ENCODE measurements at places on chromosomes 1 and 21.

DNA sequence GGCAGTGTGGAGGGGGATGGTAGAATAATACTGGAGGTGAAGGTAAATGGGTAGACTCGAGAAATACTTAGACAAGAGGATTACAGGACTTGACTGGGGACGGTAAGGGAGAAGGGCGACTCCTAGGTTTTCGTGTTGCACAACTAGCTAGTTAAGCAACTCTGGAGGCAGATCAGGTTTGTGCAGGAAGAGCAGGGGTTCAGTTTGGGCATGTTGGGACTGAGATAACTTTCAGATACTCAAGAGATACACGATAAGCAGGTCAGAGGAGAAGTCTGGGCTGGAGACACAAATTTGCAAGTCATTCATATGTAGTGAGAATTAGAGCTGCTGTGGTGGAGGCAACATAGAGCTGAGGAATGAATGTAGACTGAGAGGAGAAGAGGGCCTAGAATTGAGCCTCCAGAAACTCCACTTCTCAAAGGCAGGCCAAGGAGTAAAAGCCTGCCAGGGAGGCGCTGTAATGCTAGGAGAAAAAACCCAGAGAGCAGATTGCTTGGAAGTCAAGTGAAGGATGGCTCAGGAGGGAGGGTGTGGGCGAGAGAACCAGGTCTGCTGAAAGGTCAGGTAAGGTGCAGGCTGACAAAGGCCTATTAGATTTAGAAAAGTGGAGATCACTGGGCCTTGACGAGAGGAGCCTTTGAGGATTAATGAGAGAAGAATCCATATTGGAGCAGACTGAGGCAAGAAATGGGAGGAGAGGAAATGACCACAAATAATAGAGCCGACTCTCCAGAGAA is 20.8 kb downstream of the MAB21L3 start:
- DNase-seq: no peak

DNA sequence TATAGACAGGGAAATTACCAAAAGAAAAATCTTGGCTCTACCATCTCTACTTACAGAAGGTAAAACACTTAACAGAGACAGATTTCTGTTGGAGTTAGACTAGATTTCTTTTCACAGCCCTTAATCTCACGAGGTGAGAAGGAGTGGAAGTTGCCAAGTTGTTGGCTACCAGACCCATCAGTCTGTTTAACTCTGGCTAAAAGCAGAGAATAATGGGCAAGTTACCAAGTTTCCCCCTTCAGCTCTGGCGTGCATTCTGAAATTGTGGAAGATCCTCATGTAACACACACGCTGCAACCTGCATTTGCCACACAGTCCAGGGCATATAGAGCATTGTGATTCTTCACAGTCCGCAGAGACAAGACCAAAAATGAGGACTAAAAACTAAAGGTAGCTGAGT is 49.3 kb downstream of the STX6 start:
- no peak for DNase-seq

DNA sequence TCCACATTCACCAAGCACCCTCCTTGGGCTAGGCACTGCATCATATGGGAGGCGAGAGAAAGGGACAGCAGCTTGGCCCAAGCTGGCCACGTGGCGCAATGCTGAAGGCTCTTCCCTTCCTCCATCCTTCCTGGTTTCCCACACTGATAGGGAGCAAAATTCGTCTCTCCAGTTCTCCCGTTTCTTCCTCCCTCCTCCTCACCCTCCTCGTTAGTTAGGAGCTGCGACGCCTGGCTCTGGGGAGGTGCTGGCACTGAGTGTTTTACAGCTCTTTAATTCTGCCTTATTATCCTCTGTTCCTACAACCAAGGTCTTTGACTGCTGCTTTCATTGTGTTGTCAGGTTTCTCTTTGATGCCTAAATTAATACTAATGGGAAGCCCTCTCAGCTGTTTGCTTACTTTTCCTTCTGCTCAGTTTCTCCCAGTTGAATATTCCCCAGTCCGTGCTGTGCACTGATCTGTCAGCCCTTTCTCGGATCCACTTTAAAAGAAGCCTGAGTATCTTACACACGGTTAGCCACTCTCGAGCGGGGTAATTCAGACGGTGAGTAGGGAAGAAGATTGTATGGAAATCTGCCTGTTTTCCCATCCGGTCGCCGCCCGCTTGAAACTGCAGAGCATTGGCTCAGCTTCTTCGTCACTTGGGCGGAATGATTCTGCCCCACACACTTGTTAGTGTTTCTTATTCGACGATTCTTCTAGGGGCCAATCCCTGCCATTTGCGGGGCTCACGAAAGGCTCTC is 56.2 kb upstream of the SMYD2 start:
- DNase-seq: no peak

DNA sequence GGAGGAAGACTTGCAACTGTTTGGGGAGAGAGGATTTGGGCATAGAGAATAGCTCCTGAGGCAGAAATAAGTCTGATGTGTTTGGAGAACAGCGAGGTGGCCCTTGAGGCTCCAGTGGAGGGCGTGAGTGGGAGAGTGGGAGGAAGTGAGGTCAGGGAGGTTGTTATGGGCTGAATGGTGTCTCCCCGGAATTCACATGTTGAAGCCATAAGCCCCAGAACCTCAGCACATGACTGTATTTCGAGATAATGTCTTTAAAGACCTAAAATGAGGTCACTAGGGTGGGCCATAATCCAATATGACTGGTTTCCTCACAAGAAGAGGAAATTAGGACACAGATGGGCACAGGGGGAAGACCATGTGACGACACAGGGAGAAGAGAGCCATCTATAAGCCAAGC is 17.9 kb upstream of the APP start:
- DNase-seq: no peak

DNA sequence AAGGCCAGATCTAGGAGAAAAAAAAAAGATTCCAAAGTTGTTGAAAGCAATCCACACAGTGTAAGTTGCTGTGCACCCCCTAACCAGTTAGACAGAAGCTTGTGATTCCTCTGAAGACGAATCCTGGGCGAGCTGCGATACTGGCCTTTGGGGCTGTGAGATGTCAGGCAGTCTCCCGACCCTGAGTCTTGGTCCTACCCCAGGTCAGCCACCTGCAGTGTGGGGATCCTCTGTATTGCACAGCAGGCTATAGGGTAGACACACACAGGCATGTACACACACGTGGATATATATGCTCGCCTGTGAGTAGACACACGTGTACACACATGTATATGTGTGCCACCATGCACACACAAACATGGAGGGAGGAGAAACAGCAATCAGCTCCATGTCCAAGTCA is 12.9 kb downstream of the ACTRT2 start:
- DNase-seq: no peak

DNA sequence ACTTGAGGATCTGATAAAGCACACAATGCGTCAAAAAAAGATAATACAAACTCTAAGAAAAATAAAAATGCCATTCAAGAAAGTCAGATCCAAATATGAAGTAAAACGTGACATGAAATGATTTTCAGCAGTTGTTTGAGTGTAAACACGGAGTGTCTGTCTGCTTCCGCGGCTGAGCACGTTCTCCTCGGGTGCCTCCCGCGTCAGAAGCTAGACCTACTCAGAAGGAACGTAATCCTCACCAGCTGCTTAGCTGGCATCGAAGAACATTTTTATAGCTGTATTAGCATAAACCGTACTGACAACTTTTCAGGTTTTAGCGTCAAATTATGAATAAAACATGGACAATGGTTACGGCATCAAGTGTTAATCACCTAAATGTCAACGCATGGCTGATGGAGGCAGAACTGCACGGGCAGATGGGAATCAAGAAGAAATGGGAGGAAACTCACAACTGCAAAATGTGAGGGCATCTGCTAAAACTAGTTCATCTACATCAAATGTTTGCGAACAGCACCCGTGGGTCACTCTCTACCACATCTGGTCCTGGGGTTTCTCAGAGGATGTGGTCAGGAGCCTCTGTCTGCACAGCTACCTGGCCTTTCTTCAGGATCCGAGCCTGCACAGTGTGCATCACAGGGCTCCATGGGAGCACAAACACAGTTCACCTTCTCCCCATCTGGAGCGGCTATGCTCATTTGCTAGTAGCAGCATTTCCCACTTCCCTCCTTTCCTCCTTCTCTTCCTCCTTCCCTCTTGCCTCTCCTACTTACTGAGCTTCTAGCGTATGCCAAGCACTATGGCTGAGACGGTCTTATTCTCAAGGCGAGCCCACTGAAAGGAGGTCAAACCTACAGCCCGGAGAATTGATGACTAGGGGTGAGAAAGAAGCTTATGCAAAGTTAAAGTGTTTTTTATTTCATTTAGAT is 40.0 kb downstream of the RCAN1 start:
- no peak for DNase-seq

GRCh38 chr1:90502194-90502593 is 214.9 kb downstream of the BARHL2 start:
- DNase-seq: no peak

GRCh38 chr1:209057083-209057482 is 526.4 kb upstream of the CAMK1G start:
- no peak for DNase-seq

DNA sequence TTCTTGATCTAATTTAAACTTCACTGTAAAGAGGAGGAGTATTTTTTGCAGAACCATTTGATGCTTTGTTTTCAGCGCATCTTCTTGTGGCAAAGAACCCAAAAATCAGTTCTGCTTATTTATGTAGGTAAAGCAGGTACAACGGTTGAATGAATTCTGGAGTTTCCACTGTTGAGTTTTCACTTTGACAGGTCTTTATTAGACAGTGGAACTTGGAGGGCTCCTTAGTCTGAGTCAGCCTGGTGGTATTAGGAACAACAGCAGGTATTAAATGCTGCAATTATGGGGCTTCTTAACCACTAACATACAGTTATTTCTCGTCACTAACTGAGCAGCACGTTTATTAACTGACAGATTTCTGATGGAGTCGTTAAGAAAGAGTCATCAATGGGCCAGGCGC is 1.2 kb downstream of the LRIG2 start:
- no peak for DNase-seq

Measured in CD4-positive, alpha-beta T cell treated with Interleukin-15 for 4 hours (primary cell).